Lung microvascular endothelial cell (primary cell): ENCODE measurements at places on chromosomes 12 and 14.

- peak; percentile 31 for DNase-seq
These were observed 82.6 kb upstream of the HMGA2 start for GRCh38 chr12:65741656-65742017.

DNA sequence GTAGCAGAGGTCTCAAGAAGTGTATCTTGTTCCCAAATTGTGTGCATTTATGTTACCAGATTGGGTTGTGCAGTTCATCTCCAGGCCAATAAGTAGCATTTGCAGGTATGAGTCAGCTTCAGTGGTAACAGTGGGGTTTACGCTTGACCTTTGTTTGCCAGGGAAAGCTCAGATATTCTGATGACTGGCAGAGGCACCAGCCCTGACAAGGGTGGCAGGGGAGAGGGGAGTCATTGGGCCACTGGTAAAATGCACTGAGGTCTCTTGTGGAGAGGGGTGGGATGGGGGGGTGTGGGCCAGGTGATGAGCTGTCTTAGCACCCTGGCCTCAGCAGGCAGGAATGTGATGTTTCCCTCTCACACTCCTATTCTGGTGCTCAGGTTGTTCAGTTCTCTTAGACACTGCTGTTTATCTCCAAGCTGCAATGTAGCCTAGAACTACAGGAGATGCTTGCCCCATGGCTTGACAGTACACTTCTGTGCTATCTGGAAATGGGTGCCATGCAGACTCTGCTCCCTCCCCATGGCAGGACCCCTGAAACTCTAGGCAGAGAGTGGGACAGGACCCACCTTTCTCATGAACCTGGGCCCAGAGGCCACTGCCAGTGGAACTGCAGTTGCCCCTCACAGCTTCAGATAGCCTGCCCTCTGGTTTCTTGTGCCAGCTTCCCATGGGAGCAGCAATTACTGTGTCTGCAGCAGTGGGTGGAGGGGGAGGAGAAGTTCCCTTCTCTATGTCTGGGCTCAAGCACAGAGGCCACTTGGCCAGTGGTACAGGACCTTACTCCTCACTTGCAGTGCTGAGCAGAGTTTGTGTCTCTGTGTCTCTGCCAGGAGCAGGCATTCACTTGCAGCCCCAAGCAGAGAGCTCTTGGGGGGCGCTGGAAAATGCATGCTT is 31.9 kb downstream of the USP15 start:
- DNase-seq: peak; percentile 27

DNA sequence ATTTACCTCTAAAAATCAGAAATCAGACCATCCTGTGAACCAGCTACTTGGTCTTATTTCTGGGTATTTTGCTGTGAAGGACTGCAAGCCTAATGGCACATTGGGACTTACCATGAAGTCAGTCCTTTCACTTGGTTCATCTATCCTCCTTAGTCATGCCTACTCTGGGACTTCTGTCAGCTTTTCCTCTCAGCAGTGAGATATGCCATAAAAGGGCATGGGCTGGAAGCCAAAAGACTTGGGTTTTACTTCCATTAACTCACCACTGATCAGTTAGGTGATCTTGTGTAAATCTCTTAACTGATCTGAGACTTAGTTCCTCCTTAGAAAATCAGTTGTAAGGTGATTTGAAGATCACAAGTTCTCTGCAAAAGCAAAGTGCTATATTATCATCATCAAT is 116.5 kb downstream of the PAH start:
- no peak for DNase-seq

GRCh38 chr14:94380225-94381148 is 7.9 kb downstream of the SERPINA1 start:
- no peak for DNase-seq

- no peak for DNase-seq
These were observed 52.7 kb upstream of the ZDHHC17 start for GRCh38 chr12:76711241-76711640.

DNA sequence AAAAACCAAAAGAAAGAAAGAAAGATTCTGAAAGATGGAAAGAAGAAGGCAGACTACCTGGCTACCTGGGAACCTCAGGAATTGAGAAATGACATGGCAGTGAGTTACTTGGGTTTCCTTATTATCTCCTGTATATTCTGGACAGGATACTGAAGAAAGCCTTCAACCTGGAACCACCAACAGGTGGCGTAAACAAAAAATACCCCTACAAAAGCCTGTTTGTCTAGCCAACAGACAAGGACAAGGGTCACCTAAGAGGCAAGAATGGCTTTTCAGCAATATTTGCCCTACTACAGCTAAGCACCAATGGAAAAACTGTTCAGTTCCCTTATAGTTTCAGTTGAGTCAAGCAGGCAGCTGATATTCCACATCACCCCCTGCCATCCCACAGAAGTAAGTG is 274.9 kb downstream of the GPHN start:
- no peak for DNase-seq

DNA sequence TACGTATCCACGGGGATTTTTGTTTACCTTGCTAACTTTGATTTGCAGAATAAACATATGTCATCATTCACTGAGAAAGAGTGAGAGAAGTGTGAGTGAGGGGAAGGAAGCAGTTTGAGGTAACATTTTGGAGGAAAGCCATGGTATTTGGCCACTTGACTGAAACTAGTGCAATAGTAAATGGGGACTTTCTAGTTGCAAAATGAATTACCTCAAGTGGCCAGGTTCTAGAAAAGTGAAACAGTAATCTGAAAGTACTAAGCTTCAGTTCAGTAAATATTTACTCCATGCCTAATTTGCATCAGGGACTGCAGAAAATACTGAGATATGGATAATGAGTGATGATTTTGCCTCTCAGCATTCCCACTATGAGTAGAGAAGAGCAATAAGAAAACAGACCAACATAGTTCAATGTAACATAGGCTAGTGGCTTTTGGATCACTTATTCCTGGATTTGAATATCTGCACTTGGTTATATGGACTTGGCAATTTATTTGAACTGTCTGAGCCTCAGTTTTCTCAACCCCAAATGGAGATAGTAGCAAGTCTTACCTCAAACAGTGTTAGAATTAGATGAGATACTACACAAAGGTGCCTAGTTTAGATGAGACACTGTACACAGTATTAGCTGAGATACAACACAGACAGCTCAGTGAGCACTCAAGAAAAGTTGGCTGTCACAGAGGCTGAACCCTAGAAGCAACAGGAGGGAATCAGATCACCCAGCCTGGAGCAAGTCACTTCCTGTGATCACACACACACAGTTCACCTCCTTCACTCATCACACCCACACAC is 439.1 kb downstream of the NPAS3 start:
- no peak for DNase-seq

- no peak for DNase-seq
These were observed 26.6 kb upstream of the LIMA1 start for GRCh38 chr12:50309950-50310349.

DNA sequence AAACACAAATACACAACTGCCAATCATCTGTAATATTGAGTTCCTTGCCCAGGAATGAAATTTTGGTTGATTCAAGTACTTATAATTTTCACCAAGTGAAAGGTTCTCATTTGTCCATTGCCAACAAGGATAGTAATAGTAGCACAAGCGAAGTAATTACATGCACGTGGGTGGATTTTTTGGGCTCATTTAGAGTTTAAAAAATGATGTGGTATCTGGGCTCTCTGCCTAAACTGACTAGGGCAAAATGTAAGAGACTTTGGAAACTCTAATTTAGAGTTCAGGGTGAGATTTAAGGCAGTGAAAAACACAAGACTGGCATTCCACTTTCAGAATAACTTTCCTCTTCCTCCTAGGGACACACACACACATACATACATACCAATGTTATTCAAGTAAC is 111.7 kb downstream of the MYRFL start:
- no peak for DNase-seq

- peak; percentile 32 for DNase-seq
These were observed 4.7 kb upstream of the EIF2S3B start for GRCh38 chr12:10501030-10501429.

- no peak for DNase-seq
These were observed 28.2 kb downstream of the KICS2 start for GRCh38 chr12:64193931-64194330.

GRCh38 chr12:67649570-67650387 is 1.2 kb downstream of the DYRK2 start:
- DNase-seq: peak; percentile 32

DNA sequence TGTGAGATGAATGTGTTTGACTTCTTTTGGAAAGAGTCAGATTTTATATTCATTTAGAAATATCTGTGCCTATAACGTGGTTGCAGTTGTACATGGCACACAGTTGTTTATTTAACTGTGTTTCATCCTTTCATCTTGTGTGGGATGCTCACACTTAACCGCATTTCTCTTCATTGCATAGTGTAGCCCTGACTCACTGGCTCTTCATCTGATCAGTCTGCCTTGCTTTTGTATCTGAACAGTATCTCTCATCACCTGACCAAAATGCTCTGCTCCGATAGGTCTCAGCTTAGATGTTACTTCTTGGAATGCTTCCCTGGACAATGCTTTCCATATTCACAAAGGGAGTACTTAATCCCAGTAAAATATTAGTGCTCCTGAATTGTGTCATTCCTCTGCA is 83.4 kb downstream of the PDE3A start:
- no peak for DNase-seq

- DNase-seq: no peak
These were observed 147.2 kb downstream of the SCARB1 start for GRCh38 chr12:124716208-124717130.

DNA sequence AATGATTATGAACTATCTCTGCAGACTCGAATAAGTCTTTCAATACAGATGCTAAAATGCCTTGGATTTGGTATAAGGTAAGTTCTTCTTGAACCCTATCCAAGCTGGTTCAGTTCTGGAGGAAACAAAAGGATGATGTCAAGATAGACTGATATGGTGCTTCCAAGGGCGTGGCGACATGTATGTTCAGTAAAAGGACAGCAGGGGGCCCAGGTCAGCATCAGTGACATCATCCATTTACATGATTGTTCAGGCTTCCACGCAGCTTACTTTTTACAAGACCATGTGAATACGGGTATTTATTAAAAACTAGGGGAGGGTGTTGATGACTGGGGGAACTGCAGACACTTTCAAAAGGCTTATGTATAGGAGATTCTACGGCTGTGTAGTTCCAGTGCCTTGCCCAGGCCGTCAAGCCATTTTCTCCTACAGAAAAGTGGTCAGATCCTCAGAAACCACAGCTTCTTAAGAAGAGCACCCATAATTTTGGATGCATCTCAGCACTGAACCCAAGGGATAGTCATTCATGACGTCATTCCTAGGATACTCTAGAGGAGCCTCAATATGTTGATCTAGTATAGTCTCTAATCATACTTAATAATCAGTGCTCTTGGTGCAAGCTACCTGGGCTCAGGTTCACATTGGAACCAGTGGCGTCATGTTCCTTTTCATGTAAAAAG is 527.7 kb downstream of the FUT8 start:
- peak; percentile 2 for DNase-seq

DNA sequence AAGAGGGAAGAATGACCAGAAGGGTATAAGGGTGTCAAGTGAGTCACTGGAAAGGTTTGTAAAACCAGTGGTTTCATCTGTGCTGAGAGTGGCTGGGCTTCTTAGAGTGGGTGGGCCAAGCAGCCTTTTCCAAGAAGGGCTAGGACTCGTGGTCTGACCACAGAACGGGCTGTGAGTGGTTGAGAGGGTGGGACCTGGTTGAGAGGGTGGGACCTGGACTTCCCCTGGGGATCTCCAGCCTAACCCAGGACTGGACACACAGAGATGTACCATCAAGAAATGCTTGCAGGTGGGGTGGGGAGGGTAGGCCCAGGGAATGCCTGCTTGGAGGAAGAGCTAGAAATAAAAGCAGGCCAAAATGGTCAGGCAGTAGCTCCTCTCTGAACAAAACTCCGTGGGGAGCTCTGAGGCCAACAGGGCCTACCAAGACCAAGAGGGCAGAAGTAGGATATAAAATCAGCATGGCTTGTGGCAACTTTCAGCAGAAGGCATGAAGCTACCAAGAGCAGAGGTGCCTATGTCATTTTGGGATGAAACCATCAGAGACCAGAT is 140.5 kb downstream of the FOXN3 start:
- DNase-seq: no peak

- DNase-seq: no peak
These were observed 32.3 kb upstream of the FICD start for GRCh38 chr12:108482717-108483212.

GRCh38 chr12:123681605-123682004 is 10.7 kb downstream of the TCTN2 start:
- no peak for DNase-seq

DNA sequence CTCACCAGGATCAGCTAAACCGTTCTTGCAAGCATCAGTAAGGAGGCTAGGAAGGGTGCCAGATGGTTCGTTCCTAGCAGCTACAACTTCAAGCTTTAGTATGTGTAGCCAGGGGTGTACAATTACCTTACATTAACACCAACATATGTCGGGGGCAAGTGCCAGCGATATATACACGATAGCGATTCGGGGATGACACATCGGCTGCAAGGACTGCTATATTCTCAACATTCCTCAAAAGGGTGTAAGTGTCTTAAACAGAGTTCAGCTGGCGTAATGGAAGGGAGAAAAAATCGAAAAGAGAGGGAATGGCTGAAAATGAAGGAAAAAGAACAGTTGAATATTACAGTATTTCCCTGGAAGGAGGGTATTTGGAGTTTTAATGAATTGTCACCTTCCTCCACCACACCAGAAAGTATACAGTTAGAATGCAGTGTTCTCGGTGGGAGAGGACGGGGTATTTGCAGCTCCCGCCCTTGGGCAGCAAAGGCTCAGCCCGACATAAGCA is 545 bp downstream of the LIMA1 start:
- peak; percentile 39 for DNase-seq

DNA sequence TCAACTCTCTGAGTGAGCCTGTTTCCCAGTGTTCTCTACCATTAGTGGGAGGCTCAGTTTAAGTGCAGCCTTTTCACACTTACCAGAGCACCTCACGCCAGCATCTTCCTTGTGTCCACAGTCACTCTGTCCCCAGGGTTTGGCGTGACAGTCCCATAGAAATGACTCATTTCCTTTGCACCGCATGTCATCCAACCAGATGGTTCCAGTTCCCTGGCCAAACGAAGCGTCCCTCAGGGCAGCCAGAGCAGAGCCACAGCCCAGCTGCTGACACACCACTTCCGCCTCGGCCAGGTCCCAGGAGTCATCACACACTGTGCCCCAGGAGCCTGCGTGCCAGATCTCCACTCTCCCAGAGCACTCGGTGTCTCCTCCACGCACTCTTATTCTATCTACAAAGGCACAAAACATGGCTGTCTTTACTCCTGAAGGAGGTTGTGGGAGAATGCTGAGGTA is 65.4 kb downstream of the ACSM4 start:
- peak; percentile 63 for DNase-seq

- no peak for DNase-seq
These were observed 7.3 kb upstream of the BATF start for GRCh38 chr14:75514673-75515628.
